Activated T-cell treated with anti-CD3 and anti-CD28 coated beads, Interleukin-2, amount 50 U/mL, for 72 hours (primary cell): ENCODE measurements at places on chromosomes 7 and 10. TPM values are rescaled to one million over a fixed set of nuclear protein-coding genes. Genes with fewer than 3 reads are reported as not detected.

GRCh38 chr10:84173501-84173929 is at the start of gene GPR15LG:
TSS of gene GPR15LG (plus strand) at chr10:84173801. CDS start at chr10:84173852, 51 bp downstream.
- no peaks in the 10 kb centered on the region for H3K27me3 ChIP-seq
- H3K36me3 ChIP-seq, result no peaks in the 10 kb centered on the region
- no peak for DNase-seq
- peaks cover 12% of the 10 kb centered on the region for H3K4me1 ChIP-seq

Gene HOXA11
- 0.09 TPM for total RNA-seq

DNA sequence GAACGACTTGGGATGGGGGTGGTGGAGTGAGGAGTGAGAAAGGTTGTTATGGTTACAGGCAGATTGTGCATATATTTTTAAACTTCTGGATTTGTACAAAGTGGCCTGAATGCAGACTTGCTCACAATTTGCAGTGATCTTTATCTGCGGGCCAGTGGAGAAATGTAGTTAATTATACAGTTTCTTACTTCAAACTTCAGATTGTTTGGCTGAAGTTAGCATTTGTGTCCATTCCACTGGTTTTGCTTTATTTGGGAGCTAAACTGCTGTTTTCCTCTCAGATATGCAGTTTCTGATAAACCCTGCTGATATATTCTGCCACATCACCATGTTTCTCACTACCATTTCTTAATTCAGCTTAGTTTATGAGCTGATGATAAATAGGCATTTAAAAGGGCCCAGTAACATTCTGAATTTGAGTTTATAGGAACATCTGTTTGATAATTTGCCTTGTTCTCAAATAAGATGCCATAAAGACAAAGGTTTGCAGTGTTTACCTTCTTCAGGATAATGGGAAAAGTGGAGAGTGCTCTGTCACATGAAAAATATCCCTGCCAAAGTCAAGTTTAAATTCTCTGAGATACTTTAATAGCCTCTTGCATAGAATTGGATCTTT is 170.1 kb downstream of the ST7 start:
- no peaks in the 10 kb centered on the region for H3K36me3 ChIP-seq
- no peaks in the 10 kb centered on the region for H3K27me3 ChIP-seq
- no peak overlapping the region for H3K27ac ChIP-seq
- no peak for DNase-seq
- H3K4me1 ChIP-seq, result peaks cover 7% of the 10 kb centered on the region

GRCh38 chr7:95798401-95798930 is 26.1 kb downstream of the DYNC1I1 start:
- DNase-seq, result no peak
- no peak overlapping the region for H3K27ac ChIP-seq
- H3K27me3 ChIP-seq, result peaks cover 30% of the 10 kb centered on the region
- H3K4me1 ChIP-seq, result no peaks in the 10 kb centered on the region
- no peaks in the 10 kb centered on the region for H3K36me3 ChIP-seq
- H3K4me3 ChIP-seq, result no peak overlapping the region

DNA sequence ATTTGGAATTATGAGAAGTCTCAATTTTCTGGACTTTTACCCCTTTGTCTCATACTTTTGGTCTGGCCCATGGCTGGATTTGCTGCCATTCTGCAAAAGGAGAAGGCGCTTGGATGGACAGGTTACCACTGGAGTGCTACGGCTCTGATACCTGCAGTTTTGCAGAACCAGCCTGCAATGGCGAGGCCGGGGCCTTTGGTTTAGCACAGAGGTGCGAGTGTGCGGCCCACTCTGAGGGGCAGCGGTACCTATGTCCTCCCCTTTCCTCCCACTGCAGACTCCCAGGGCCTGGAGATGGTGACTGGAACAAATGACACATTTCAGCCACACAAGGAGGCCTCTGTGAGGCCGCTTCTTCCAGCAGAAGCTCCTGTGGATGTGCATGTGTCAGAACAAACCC is 11.9 kb downstream of the ZNF777 start:
- no peaks in the 10 kb centered on the region for H3K4me1 ChIP-seq
- no peak overlapping the region for H3K4me3 ChIP-seq
- no peak overlapping the region for H3K27ac ChIP-seq
- no peak for DNase-seq

Gene CDCA7L
- 49.1 TPM for total RNA-seq

- H3K36me3 ChIP-seq, result peaks cover 5% of the 10 kb centered on the region
- no peaks in the 10 kb centered on the region for H3K27me3 ChIP-seq
- H3K4me1 ChIP-seq, result peaks cover 4% of the 10 kb centered on the region
- no peak overlapping the region for H3K27ac ChIP-seq
These were observed 40.3 kb downstream of the VIPR2 start for GRCh38 chr7:159104188-159104920.

Gene PTPRE
- total RNA-seq, result 23.7 TPM

Gene LRMDA
- total RNA-seq, result not detected

DNA sequence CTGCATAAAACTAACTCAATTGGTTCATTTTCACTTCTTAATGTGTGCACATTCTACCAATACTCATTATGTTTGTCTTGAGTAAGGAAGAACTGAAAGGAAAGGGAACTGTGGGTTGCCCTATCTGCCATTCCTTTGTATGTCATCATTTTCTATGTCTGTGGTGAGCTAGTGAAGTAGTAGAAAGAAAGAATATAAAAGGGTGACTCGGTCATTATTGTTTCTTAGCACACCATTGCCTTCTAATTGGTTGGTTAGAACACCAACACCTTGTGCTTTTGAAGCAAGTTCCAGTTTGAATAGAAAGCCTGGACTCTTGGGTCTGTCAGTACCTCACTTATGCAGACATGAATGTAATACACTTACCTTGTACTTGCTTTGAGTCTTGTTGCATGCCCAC is 64.3 kb upstream of the MDFIC start:
- no peak for DNase-seq
- no peak overlapping the region for H3K4me3 ChIP-seq
- no peak overlapping the region for H3K27ac ChIP-seq
- H3K36me3 ChIP-seq, result no peaks in the 10 kb centered on the region
- peaks cover 22% of the 10 kb centered on the region for H3K27me3 ChIP-seq

- no peaks in the 10 kb centered on the region for H3K36me3 ChIP-seq
- no peaks in the 10 kb centered on the region for H3K4me1 ChIP-seq
- no peak overlapping the region for H3K27ac ChIP-seq
- no peak for DNase-seq
These were observed 590.4 kb downstream of the PHTF2 start for GRCh38 chr7:78389022-78389421.

GRCh38 chr10:17836942-17837341 is 27.8 kb downstream of the MRC1 start:
- no peak overlapping the region for H3K4me3 ChIP-seq
- no peaks in the 10 kb centered on the region for H3K36me3 ChIP-seq
- H3K27ac ChIP-seq, result no peak overlapping the region
- peaks cover 13% of the 10 kb centered on the region for H3K27me3 ChIP-seq
- no peak for DNase-seq

DNA sequence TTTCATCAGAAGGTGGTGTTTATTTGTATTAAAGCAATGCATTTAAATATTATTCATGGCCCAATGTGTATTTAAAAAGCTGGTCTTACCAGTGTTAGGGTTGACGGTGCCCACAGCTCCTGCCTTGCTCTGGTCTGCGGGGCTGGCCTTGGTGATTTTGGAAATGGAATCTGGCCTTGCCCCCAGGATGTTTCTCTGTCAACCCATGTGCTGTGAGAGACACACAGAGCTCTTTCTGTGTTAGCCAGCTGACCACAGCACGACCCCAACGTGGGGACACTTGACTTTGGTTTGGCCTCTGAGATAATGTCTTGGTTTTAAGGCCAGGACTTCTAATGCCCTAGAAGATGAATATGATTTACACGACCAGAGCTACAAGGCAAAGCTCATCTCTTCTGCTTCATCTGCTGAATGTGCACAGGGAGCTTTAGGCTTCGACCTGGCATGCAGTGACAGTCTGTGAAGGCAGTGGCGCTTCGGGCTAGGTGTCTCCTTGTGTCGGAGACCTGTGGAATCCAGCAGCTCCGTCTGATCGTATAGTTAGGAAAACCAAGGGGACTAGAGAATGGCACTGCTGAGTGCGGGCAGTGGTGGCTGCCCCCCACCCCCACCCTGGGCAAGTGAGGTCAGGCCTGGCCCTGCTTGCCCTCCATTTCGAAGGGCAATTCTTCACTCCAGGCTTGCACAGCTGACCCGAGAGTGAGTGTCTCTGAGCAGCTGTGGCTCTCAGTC is 246.1 kb downstream of the EBF3 start:
- no peak overlapping the region for H3K4me3 ChIP-seq
- no peaks in the 10 kb centered on the region for H3K27me3 ChIP-seq
- H3K27ac ChIP-seq, result no peak overlapping the region
- H3K4me1 ChIP-seq, result no peaks in the 10 kb centered on the region
- no peak for DNase-seq

GRCh38 chr7:18572154-18572553 is 76.6 kb downstream of the HDAC9 start:
- no peaks in the 10 kb centered on the region for H3K4me1 ChIP-seq
- no peaks in the 10 kb centered on the region for H3K27me3 ChIP-seq
- no peak overlapping the region for H3K4me3 ChIP-seq
- no peaks in the 10 kb centered on the region for H3K36me3 ChIP-seq

DNA sequence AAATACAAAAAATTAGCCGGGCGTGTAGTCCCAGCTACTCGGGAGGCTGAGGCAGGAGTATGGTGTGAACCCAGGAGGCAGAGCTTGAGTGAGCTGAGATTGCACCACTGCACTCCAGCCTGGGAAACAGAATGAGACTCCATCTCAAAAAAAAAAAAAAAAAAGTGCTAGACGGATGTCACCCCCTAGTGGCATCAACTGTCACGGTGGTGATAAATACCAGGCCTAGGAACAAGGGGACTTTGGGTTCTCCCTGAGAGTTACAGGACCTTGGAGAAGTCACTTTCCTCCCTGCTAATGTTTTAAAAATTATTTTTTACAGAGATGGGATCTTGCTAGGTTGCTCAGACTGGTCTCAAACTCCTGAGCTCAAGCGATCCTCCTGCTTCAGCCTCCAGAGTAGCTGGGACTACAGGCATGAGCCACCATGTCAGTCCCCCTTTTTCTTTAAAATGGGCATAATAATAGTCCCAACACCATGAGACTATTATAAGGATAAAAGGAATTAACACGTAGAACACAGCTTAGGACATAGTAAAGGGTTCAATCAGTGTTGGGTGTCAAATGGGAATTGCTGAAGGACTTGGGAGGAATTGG is 2.6 kb upstream of the TMEM130 start:
- H3K27ac ChIP-seq, result no peak overlapping the region
- peak; percentile 33 for DNase-seq
- H3K27me3 ChIP-seq, result peaks cover 19% of the 10 kb centered on the region
- H3K36me3 ChIP-seq, result no peaks in the 10 kb centered on the region
- H3K4me1 ChIP-seq, result peaks cover 10% of the 10 kb centered on the region
- H3K4me3 ChIP-seq, result no peak overlapping the region

Gene CXCL12
- total RNA-seq, result not detected

- H3K27ac ChIP-seq, result no peak overlapping the region
- H3K27me3 ChIP-seq, result peaks cover 96% of the 10 kb centered on the region
- H3K36me3 ChIP-seq, result peaks cover 1% of the 10 kb centered on the region
- no peak for DNase-seq
These were observed 12.1 kb upstream of the PAX2 start for GRCh38 chr10:100733329-100733728.

DNA sequence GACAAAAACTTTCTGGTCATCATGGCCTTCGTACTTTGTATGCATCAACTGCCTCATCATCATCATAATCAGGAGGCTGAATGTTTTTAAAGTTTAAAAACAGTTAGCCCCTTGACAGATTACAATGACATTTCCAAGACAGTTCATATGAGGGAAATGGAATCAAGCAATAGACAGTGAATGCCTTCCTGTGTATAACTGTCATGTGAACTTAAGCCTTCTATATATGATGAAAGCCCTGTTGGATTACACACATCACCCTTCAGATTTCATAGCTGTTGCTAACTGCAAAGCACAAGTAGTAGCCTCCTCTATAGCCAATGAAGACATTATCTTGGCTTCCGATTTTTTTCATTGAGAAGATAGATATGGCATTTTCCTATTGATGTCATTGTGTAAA is 154.0 kb downstream of the PLXDC2 start:
- DNase-seq, result no peak
- no peak overlapping the region for H3K4me3 ChIP-seq
- no peaks in the 10 kb centered on the region for H3K27me3 ChIP-seq

- H3K27me3 ChIP-seq, result peaks cover 6% of the 10 kb centered on the region
- no peak for DNase-seq
- H3K27ac ChIP-seq, result peak overlapping the region; percentile 27
- H3K4me3 ChIP-seq, result no peak overlapping the region
- H3K36me3 ChIP-seq, result no peaks in the 10 kb centered on the region
- peaks cover 18% of the 10 kb centered on the region for H3K4me1 ChIP-seq
These were observed 16.7 kb upstream of the DMBT1 start for GRCh38 chr10:122543676-122544445.

Gene PLEKHS1
- not detected for total RNA-seq

DNA sequence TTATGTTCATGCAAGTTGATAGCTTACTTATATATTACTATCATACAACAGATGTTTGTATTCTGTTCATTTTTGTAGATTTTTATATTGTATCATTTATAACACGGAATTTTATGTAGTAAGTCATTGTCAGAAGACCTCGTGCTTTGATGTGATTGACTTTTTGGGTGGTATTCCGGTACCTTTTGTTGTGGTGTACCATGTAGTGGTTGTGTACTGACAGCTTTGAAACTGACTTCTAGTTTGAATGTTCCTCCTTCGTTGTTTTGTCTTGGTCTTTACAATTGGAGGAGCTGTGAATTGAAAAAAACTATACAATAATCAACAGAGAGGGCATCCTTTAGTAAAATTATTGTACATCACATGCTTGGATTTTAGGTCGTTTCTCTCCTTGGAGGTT is 61.5 kb downstream of the WAC start:
- H3K27ac ChIP-seq, result peak overlapping the region; percentile 58
- peak overlapping the region; percentile 22 for H3K4me3 ChIP-seq
- no peaks in the 10 kb centered on the region for H3K27me3 ChIP-seq
- no peak for DNase-seq
- peaks cover 57% of the 10 kb centered on the region for H3K4me1 ChIP-seq

GRCh38 chr10:78267598-78267997 is 233.9 kb downstream of the RPS24 start:
- no peaks in the 10 kb centered on the region for H3K27me3 ChIP-seq
- no peaks in the 10 kb centered on the region for H3K36me3 ChIP-seq
- no peak overlapping the region for H3K4me3 ChIP-seq

Gene SLC26A3
- total RNA-seq, result not detected

GRCh38 chr7:15433151-15433550 is 128.7 kb downstream of the AGMO start:
- no peaks in the 10 kb centered on the region for H3K4me1 ChIP-seq
- no peak overlapping the region for H3K27ac ChIP-seq
- H3K27me3 ChIP-seq, result no peaks in the 10 kb centered on the region
- no peaks in the 10 kb centered on the region for H3K36me3 ChIP-seq
- no peak for DNase-seq

Gene PDE6C
- total RNA-seq, result not detected

DNA sequence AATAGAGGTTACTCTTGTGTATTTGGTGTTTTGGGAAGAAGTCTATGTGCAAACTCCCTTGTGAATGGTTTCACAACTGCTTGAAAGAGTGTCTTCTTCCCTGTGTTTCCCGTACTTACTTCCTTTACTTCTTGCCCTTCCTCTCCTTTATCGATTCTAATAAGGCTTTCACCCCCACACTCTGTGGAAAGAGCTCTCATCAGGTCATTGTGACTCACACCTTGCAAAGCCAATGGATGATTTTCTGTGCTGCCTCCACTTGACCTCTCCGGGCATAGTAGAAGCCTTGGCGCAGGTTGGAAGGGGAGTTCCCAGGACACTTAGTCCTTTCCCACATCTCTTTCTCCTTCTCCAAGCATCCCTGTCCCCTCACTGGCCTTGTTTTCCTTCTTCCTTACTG is 6.2 kb upstream of the TSPAN15 start:
- no peaks in the 10 kb centered on the region for H3K36me3 ChIP-seq
- no peak for DNase-seq
- peaks cover 5% of the 10 kb centered on the region for H3K4me1 ChIP-seq
- H3K4me3 ChIP-seq, result no peak overlapping the region
